ENCODE measurements at places on chromosomes 7 and 10.
A peak's percentile ranks its signal among the peaks of the same experiment; 100 is the strongest.

DNA sequence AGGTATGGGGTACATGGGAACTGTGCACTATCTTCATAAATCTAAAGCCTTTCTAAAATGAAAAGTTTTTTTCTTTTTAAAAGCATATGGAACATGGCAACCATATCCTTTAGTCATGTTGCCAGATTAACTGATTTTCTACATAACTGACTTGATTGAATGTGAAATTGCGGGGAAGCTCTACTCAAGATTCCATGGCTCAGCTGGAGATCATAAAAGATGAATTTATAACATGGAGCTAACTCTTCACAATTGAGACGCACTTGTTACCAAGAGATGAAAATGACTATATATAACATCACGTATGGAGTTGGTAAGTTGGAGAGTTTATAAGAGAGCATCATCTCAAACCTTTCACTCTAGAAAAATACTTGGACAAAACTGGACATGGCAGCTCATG is 190.2 kb upstream of the MYO3A start:
- H3K27ac ChIP-seq: no peak overlapping the region
- H3K4me1 ChIP-seq: no peaks in the 10 kb centered on the region
- no peaks in the 10 kb centered on the region for H3K36me3 ChIP-seq
- DNase-seq: no peak
- H3K27me3 ChIP-seq: no peaks in the 10 kb centered on the region

- no peaks in the 10 kb centered on the region for H3K36me3 ChIP-seq
- no peak overlapping the region for H3K27ac ChIP-seq
- H3K4me3 ChIP-seq: no peak overlapping the region
- no peaks in the 10 kb centered on the region for H3K27me3 ChIP-seq
Measured at GRCh38 chr10:70832221-70832620, 16.5 kb downstream of the SGPL1 start.

DNA sequence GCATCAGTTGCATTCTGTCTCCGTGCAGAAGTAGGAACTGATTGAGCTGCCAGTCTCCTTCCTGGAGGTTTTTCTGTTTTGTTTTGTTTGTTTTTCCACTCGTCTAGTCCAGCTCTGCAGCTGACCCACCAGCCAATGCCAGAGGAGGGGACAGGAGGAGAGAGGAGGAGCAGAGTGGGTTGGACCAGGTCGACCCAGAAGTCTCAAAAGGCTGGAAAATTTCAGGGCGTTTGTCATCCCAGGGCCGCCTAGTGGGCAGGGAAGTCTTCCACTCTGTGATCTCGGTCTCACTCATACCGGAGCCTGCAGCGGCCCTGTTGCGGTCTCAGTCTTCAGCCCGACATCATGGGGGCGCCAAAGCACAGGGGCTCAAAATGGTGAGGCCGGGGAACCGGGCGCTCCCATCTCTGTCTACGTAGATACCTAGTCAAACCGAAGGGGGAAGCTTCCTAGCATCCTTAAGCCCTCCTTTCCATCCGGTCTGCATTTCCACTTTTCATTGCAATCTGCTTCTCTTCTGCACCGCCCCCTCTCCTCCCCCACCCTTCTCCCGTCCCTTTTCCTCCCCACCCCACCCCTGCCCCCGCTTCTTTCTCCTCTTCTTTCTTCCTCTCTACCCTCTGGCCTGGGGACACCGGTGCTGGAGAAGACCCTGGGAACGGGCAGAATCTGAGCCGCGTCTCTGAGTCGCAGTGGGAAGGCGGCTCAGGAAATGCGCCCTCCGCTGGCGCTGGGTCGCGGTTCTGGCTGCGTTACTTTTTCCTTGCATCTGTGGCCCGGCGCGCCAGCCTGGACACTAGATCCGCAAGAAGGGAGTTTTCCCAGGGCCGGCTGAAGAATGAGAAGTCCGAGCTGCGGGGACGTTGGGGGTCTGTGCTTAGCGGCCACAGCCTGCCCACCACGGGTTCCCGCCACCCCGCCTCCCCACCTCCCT is 16.2 kb upstream of the PAX2 start:
- H3K27me3 ChIP-seq: no peaks in the 10 kb centered on the region
- no peak overlapping the region for H3K27ac ChIP-seq
- no peaks in the 10 kb centered on the region for H3K36me3 ChIP-seq
- no peak for DNase-seq
- H3K4me1 ChIP-seq: no peaks in the 10 kb centered on the region

GRCh38 chr10:133400624-133401424 is 6.9 kb downstream of the MTG1 start:
- no peaks in the 10 kb centered on the region for H3K4me1 ChIP-seq
- H3K27me3 ChIP-seq: no peaks in the 10 kb centered on the region
- no peak overlapping the region for H3K4me3 ChIP-seq
- DNase-seq: peak; percentile 40
- no peaks in the 10 kb centered on the region for H3K36me3 ChIP-seq

DNA sequence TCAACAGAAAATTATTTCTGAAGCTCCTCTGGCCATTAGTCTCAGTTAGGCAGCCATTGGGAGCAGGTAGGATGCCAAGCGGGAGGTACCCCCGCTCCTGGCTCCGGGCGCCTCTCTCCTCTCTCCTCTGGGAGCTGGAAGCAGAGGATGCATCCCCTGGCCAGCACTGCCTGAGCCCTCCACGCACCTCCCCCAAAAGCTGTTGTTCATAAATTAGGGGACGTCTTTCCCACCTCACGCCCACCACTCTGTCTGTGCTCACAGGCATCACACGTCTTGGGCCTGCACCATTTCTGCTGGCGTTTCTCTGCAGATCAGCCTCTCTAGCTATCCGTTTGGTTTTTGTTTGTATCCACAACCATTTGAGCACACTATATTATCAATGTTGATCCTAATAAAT is 609.0 kb upstream of the FOXK1 start:
- H3K27ac ChIP-seq: no peak overlapping the region
- no peaks in the 10 kb centered on the region for H3K4me1 ChIP-seq
- no peak for DNase-seq
- H3K27me3 ChIP-seq: no peaks in the 10 kb centered on the region
- H3K36me3 ChIP-seq: no peaks in the 10 kb centered on the region

GRCh38 chr10:121662945-121663917 is 65.0 kb upstream of the FGFR2 start:
- no peaks in the 10 kb centered on the region for H3K27me3 ChIP-seq
- H3K4me1 ChIP-seq: no peaks in the 10 kb centered on the region
- H3K27ac ChIP-seq: no peak overlapping the region
- H3K36me3 ChIP-seq: no peaks in the 10 kb centered on the region
- no peak for DNase-seq

DNA sequence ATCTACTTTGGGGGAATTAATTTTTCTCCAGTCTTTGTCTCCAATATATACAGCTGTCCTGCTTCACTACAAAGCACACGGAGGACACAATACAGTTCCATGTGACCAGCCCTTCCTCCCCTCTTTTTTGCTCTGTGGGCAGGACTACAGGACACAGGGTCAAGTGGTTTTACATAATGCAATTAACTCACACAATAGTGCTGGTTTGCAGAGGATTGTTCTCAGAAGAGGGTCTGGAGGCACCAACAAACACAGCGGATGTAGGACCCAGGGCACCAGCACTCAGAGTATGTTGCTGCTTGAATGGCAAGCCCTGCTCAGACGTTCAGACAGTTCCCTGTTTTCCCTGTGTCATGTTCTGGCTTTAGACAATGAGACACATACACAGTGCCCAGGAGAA is 52.0 kb upstream of the NPTX2 start:
- no peak overlapping the region for H3K4me3 ChIP-seq
- H3K27ac ChIP-seq: no peak overlapping the region
- H3K4me1 ChIP-seq: no peaks in the 10 kb centered on the region
- H3K36me3 ChIP-seq: no peaks in the 10 kb centered on the region
- no peak for DNase-seq
- H3K27me3 ChIP-seq: no peaks in the 10 kb centered on the region

DNA sequence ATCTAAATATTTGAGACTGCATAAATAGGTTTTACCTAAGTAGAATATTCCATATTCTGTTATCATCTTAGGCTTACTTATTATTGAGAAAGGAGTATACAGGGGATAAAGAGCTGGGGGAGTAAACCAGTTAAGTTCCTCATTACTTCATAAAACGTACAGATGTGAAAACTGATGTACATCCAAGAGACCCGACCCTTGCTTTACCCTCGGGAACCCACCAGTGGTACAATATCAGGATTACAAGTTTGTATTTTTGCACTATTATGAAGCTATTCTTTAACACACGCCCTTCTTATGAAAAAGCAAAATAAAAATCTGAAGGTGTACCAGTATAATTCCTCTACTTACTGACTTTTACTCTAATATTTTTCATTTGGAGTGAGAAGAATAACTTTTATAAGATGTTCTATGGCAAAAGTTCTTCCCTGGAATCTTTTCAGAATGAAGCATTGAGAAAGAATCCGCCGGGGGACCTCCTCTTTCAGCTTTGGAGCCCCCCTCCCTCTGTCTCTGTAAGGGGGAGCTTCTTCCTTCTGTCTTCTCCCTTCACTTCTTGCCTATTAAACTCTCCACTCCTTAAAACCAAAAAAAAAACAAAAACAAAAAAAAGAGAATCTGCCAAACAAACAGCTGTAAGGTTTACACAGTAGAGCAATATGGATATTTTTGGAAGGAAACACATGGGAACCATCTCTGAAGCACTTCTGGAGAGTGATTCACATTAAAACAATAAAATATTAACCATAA is 550.0 kb downstream of the TNS3 start:
- no peaks in the 10 kb centered on the region for H3K27me3 ChIP-seq
- DNase-seq: no peak
- no peaks in the 10 kb centered on the region for H3K36me3 ChIP-seq
- H3K27ac ChIP-seq: no peak overlapping the region
- no peaks in the 10 kb centered on the region for H3K4me1 ChIP-seq

DNA sequence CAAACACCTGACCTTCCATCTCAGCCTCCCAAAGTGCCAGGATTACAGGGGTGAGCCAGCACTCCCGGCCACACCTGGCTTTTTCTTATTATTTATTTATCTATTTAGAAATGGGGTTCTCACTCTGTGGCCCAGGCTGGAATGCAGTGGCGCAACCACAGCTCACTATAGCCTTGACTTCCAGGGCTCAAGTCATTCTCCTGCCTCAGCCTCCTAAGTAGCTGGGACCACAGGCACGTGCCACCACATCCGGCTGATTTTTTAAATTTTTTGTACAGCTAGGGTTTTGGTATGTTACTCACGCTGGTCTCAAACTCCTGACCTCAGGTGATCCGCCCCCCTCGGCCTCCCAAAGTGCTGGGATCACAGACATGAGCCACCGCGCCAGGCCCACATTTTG is 56.9 kb upstream of the MYL10 start:
- H3K27me3 ChIP-seq: no peaks in the 10 kb centered on the region
- H3K27ac ChIP-seq: no peak overlapping the region
- DNase-seq: no peak
- H3K4me3 ChIP-seq: no peak overlapping the region
- H3K4me1 ChIP-seq: peaks cover 30% of the 10 kb centered on the region
- H3K36me3 ChIP-seq: no peaks in the 10 kb centered on the region

- H3K4me3 ChIP-seq: no peak overlapping the region
- H3K27ac ChIP-seq: no peak overlapping the region
- no peaks in the 10 kb centered on the region for H3K27me3 ChIP-seq
Measured at GRCh38 chr10:116748041-116748440, 5.7 kb upstream of the HSPA12A start.

- no peak overlapping the region for H3K4me3 ChIP-seq
- no peaks in the 10 kb centered on the region for H3K36me3 ChIP-seq
- DNase-seq: no peak
- no peaks in the 10 kb centered on the region for H3K4me1 ChIP-seq
Measured at GRCh38 chr7:44276571-44277221, 48.7 kb downstream of the CAMK2B start.

- H3K27ac ChIP-seq: no peak overlapping the region
- H3K4me3 ChIP-seq: no peak overlapping the region
- H3K27me3 ChIP-seq: no peaks in the 10 kb centered on the region
Measured at GRCh38 chr7:151099486-151100211, 13.4 kb downstream of the AGAP3 start.

- no peaks in the 10 kb centered on the region for H3K36me3 ChIP-seq
- no peak overlapping the region for H3K4me3 ChIP-seq
- DNase-seq: no peak
- H3K27ac ChIP-seq: peak overlapping the region; percentile 59
- H3K27me3 ChIP-seq: no peaks in the 10 kb centered on the region
Measured at GRCh38 chr10:31707093-31708039, 221.3 kb downstream of the ARHGAP12 start.

DNA sequence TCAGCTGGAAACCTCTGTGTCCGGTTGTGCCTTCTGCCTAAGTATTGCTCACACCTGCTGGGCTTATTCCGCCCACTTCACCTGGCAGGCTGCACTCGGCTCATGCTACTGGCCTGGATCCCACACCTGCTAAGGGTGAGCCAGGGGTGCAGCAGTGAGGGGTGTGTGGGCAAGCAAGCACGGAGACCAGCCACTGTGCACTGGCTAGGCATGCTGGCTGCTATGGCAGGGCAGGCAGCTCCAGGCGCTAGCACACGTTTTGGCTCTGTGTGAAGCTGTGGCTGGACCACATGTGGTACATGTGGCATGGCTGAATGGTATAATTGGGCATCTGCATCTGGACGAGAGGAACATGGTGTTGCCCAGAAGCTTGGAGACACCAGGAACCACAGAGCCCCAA is 940.7 kb downstream of the NRG3 start:
- H3K36me3 ChIP-seq: no peaks in the 10 kb centered on the region
- no peak overlapping the region for H3K4me3 ChIP-seq
- H3K4me1 ChIP-seq: no peaks in the 10 kb centered on the region
- H3K27me3 ChIP-seq: no peaks in the 10 kb centered on the region
- no peak overlapping the region for H3K27ac ChIP-seq
- no peak for DNase-seq

GRCh38 chr10:128018236-128018635 is 108.0 kb downstream of the MKI67 start:
- H3K27me3 ChIP-seq: no peaks in the 10 kb centered on the region
- no peak overlapping the region for H3K27ac ChIP-seq
- DNase-seq: peak; percentile 45
- H3K4me1 ChIP-seq: no peaks in the 10 kb centered on the region

GRCh38 chr7:4188651-4189050 is 493.4 kb upstream of the FOXK1 start:
- H3K4me1 ChIP-seq: no peaks in the 10 kb centered on the region
- no peak for DNase-seq
- H3K27me3 ChIP-seq: no peaks in the 10 kb centered on the region
- no peak overlapping the region for H3K27ac ChIP-seq
- H3K4me3 ChIP-seq: no peak overlapping the region

- no peak for DNase-seq
- no peaks in the 10 kb centered on the region for H3K36me3 ChIP-seq
- peaks cover 5% of the 10 kb centered on the region for H3K4me1 ChIP-seq
- H3K4me3 ChIP-seq: no peak overlapping the region
- H3K27ac ChIP-seq: no peak overlapping the region
Measured at GRCh38 chr10:6242089-6242488, 39.4 kb downstream of the PFKFB3 start.

- no peak for DNase-seq
- peaks cover 8% of the 10 kb centered on the region for H3K4me1 ChIP-seq
- H3K36me3 ChIP-seq: no peaks in the 10 kb centered on the region
- H3K27ac ChIP-seq: no peak overlapping the region
- no peak overlapping the region for H3K4me3 ChIP-seq
Measured at GRCh38 chr10:12018438-12019282, 23.9 kb downstream of the UPF2 start.

DNA sequence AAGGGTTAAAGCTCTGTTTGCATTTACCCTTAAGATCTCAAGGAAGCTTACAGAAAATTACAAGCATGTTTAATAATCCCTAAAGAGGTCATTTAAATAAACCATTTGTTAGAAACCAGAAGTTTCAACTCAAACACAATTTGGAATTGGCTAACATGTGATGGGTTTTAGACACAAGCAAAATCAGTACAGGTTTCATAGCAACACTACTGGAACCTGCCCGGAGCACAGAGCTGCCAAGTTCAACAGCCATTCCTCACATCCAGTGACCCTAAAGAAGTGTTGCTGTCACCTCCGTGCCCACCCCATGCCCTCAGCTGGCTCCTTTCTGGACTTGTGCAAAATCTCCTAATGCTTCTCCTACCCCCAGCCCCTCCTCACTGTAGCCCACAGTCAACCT is 338.8 kb upstream of the AUTS2 start:
- H3K27me3 ChIP-seq: no peaks in the 10 kb centered on the region
- no peak overlapping the region for H3K27ac ChIP-seq
- no peaks in the 10 kb centered on the region for H3K4me1 ChIP-seq
